ENCODE measurements at places on chromosomes 1 and 21.

GRCh38 chr1:159826441-159827101 lies at the start of gene SLAMF8:
Gene SLAMF8, plus strand, starts transcription at chr1:159826873. Its CDS starts 26 bp downstream, at chr1:159826899.
- DNase-seq = no peak

DNA sequence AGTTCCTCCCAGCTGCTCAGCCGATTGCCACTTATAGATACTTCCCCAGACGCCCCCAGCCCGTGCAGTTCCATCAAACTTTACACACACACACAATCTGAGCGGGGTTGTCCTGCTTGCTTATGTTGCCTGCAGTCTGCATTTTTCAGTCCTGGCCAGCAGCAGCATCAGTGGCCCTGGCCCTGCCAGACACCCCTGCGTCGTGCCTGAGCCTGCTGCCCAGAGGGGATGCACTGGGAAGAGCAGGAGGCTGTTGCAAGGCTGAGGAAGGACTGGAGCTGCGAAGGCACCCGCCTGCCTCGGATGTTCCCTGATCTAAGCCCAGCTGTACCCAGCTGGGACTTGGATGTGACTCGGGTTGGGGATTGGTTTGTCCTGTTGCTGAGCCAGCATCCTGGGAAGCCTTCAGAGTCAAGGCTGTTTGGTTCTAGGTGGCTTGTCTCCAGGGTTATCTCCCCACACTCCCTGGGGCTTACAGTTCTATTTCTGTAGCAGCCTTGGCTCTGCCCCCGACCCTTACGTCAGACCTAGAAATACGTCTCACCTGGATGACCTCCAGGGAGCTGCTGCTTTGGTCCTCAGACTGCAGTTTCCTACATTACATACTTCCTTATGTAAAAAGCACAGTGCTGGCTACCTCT lies 42.3 kb downstream of the MAN1C1 start:
- DNase-seq = no peak

DNA sequence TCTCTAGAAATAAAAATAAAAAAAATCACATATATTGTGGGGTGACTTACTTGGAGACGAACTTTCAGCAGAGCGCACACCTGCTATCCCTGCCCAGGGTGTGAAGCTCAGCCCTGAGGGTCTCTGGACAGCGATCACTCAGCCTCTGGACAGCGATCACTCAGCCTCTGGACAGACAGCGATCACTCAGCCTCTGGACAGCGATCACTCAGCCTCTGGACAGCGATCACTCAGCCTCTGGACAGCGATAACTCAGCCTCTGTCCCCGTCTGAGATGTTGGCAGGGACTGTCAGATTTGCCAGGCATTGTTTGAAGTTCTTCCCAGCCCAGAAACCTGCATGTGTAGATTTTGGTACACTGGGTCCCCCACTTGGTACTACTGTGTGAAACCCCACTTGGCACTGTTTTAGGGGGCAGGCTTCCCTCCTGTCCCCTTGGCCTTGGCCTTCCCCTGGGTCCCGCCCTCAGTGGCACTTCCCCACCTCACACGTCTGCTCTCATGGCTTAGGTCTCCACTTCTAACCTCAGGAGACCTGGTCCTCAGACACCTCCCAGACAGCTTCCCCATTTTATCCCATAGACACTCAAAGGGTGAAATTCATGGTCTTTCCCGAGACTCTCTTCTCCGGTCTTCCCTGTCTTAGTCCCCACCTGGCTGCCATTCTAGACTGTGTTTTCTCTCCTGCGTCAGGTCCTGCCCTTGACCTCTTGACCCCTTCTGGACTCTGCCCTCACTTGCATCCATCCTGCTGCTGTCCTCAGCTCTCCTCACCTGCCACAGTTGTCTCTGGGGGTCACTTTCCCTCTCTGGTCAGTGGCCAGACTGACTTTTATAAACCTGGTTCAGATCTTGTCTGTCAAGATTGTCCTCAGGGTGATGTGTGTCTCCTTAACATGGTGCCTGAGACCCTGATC lies 10.2 kb downstream of the PSEN2 start:
- DNase-seq = no peak

- no peak for DNase-seq
Measured at GRCh38 chr1:109649491-109649914, 6.4 kb upstream of the GSTM4 start.

GRCh38 chr1:4170548-4171340 lies 270.7 kb upstream of the C1orf174 start:
- DNase-seq = no peak

DNA sequence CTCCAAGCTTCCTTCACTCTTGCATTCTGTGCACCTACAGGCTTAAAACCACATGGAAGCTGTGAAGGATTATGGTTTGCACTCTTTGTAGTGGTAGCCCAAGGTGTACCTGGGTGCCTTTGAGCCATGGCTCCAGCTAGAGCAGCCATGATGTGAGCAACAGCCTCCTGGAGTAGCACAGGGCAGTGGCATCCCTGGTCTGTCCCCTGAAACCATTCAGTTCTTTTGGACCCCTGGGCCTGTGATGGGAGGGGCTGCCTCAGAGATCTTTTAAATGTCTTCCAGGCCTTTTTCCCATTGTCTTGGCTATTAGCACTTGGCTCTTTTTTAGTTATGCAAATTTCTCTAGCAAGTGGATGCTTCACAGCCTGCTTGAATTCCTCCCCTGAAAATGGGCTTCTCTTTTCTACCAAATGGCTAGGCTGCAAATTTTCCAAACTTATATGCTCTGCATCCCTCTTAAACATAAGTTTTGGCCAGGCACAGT lies 47.4 kb downstream of the CLCA4 start:
- no peak for DNase-seq

DNA sequence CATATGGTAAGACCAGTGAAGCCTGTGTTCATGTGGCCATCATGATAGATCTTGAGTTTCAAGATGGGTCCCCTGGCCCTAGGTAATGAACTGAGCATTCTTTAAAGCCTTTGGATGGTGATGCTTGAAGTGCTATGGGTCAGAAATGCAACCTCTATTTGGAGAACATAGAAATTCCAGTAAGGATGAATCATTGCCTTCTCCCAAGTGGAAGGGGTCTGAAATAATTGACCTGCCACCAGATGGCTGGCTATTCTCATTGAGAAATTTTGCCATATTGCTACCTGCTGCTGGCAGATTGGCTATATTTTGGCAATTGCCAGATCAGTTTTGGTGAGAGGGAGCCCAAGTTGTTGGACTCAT lies 739 bp upstream of the IFI6 start:
- DNase-seq = no peak

DNA sequence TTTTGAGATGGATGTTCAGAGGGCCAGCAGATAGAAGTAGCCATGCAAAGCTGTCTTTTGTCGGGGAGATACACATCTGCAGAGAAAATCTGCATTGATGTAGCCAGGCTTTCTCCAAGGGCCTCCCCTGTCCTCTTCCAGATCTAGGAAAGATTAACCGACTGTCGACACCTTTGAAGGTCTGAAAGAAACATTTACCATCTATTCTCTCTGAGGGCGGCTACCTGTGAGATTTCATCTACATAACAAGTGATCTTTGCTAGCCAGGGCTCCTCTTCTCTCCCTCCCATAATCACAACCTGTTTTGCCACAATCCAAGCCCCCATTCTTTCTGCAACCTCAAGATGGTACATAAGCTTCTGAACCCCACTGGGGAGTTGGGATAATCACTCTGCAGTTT lies 193.6 kb downstream of the RGS7 start:
- DNase-seq = no peak

GRCh38 chr1:30779294-30780071 lies 21.9 kb upstream of the LAPTM5 start:
- peak; percentile 77 for DNase-seq

GRCh38 chr1:221947731-221948130 lies 205.8 kb upstream of the DUSP10 start:
- DNase-seq = no peak

- DNase-seq = no peak
Measured at GRCh38 chr21:29155118-29155932, 24.9 kb downstream of the MAP3K7CL start.

GRCh38 chr1:82542766-82543165 lies 742.0 kb downstream of the ADGRL2 start:
- DNase-seq = no peak

DNA sequence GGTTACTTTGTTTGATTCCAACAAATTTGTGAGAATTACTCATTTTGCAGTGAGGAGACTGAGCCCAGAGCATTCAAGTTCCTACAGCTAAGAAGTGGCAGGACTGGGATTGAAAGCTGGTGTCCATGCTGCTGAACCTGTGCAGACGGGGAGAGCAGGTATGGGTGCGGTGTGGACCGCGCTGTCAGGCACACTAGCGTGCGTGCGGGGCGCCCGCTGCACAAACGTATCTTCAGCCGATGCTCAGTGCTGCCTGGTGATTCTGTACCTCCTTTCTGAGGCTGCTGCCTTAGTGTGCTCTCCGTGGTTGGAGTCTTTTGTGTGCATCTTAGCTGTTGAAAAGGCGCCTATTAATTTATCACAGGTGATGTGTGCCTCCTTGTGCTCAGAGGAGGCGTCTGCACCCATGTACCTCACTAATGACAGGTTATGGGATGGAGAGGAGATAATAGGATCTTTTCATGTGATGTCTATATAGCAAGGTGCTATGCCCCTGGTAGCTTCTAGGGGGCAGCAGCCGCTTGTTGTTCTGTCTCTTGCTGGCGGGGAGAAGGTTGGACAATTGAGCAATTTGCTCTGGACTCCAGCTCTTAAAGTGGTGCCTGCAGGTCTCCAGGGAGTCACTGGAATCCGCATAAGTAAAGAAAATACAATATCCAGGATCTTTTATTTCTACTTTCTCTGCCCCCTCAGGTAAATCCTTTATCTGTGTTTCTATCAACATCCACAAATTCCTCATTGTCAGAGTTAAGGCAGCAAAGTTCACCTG lies 32.5 kb downstream of the PEX14 start:
- DNase-seq = peak; percentile 82

DNA sequence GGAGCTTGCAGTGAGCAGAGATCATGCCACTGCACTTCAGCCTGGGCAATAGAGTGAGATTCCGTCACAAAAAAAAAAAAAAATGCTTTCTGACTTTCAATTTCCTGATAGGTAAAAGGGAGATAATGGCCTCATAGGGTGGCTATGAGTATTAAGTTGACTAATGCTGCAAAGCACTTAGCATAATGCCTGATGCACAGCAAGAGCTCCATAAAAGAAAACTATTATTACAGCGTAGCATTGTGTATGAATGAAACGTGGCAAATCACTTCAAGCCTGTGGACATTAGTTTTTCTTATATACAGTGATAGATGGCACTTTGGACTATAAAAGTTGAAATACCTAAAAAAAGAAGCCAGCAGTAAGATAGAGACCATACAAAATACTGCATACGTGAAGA lies 16.8 kb downstream of the FNDC7 start:
- no peak for DNase-seq

- peak; percentile 67 for DNase-seq
Measured at GRCh38 chr1:27527890-27528817, 38.2 kb upstream of the WASF2 start.

- DNase-seq = no peak
Measured at GRCh38 chr1:40723196-40723955, 31.9 kb downstream of the NFYC start.

DNA sequence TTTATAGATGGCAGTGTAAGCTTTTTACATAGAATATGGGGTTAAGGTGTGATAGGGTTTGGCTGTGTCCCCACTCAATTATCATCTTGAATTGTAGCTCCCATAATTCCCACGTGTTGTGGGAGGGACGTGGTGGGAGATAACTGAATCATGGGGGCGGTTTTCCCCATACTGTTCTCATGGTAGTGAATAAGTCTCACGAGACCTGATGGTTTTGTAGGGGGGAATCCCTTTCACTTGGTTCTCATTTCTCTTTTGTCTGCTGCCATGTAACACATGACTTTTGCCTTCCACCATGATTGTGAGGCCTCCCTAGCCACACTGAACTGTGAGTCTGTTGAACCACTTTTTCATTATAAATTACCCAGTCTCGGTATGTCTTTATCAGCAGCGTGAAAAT lies 290.3 kb upstream of the B3GALT2 start:
- no peak for DNase-seq

GRCh38 chr1:76191561-76191960 lies 117.0 kb downstream of the ST6GALNAC3 start:
- no peak for DNase-seq

DNA sequence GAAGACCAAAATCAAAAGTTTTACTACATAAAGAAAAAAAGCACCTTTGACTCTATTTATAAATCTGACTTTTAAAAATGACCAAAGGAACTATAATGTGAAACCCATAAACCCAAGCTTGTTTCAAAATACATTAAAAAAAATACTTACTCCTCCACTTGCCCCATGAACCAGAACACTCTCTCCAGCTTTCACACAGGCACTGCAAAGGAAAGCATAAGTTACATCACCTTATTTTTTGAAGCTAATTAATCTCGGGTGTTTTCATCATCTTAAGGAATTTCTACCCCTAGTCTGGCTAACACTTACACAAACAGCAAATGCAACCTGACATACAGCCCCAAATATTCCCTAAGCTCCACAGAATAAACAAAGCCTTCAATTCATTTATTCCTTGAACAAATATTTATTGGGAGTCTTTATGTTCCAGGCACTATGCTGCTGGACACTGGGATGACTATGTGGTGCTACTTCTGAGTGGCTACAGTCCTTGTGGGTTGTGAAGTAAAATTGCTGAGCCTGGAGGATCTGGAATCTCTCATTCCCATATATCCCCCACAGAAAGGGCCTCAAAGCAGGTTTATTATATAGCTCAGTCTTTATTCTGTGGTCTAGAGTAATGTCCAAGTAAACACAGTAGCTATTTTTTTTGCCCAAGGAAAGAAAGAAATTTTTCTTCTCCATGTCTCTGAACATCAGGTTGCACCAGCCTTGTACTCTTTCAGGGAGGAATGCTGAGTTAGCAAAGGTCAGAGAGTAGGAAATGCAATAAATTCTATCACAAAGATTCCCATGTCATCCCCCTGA lies 18.2 kb downstream of the CRYZ start:
- DNase-seq = no peak
